ENCODE measurements at places on chromosomes 7 and 10. TPM values are rescaled to one million over a fixed set of nuclear protein-coding genes. Genes with fewer than 3 reads are reported as not detected.

The ANKRD30A gene
- not detected for total RNA-seq

The CALCR gene
- 0.17 TPM for total RNA-seq

The GRB10 gene
- 48.8 TPM for total RNA-seq

The PRF1 gene
- total RNA-seq, result not detected

The ANAPC16 gene
- 86.9 TPM for total RNA-seq

The DPYSL4 gene
- 0.94 TPM for total RNA-seq

The VAX1 gene
- not detected for total RNA-seq

The FHIP2A gene
- 14.6 TPM for total RNA-seq

The C10orf143 gene
- total RNA-seq, result not detected

The SLC29A4 gene
- 2.6 TPM for total RNA-seq

The NAT16 gene
- not detected for total RNA-seq

The PTPRN2 gene
- 1.2 TPM for total RNA-seq

The BUB3 gene
- total RNA-seq, result 113 TPM

The MBLAC1 gene
- total RNA-seq, result 1.6 TPM

The AVPI1 gene
- 7.5 TPM for total RNA-seq

The C10orf105 gene
- total RNA-seq, result not detected

The SEC23IP gene
- total RNA-seq, result 53.8 TPM

The ADAM22 gene
- 1.2 TPM for total RNA-seq

The FFAR4 gene
- not detected for total RNA-seq

The CTTNBP2 gene
- total RNA-seq, result 47.5 TPM

The IGF2BP3 gene
- 50.8 TPM for total RNA-seq

The TCERG1L gene
- total RNA-seq, result not detected

The SPDYE16 gene
- total RNA-seq, result not detected

The RALA gene
- 29.3 TPM for total RNA-seq

The ARHGEF35 gene
- total RNA-seq, result 22.4 TPM

All from renal cortical epithelial cell (primary cell).